ENCODE measurements at places on chromosomes 6 and 20.

DNA sequence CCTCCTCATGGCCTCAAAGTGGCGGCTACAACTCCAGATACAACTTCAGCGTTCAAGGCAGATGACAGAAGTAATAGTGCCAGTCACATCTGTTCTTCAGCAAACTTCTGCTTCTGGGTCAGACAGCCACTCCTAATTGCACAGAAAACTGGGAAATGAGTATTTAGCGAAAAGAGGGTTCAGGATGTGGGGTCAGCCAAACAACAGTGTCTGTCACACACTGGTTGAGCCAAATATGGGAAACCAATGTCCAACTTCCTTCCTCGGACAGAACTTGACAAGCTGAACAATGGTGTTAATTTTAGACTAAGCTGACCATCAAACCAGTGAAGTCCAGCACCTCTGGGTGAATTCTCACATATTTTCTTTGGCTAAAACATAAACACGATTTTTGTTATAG lies 22.1 kb downstream of the NUDT3 start:
- no peak for DNase-seq

GRCh38 chr6:78999737-79000136 lies 78.3 kb downstream of the PHIP start:
- no peak for DNase-seq

DNA sequence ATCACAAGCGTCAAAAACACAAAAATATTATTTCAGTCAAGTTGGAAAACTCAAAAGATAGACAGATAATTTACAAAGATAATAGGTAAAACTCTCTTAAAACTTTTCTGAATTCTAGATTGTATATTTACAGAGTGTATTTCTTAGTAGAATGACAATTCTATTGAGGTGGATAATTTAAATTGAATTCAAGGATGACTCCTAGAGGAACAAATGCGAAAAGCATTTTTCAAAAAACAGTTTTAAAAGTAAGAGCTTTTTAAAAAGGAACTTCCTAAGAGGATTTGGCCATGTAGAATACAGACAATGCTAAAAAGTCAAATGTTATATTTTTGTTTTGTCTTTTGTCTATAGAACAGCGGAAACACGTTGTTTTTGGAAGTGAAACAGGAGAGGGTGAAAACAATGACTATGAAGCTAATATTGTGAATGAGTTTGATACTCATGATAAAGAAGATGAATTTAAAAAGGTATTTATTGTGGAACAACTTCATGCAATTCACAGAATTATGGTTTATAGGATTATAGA lies 90.1 kb downstream of the DNAH8 start:
- DNase-seq, result no peak

DNA sequence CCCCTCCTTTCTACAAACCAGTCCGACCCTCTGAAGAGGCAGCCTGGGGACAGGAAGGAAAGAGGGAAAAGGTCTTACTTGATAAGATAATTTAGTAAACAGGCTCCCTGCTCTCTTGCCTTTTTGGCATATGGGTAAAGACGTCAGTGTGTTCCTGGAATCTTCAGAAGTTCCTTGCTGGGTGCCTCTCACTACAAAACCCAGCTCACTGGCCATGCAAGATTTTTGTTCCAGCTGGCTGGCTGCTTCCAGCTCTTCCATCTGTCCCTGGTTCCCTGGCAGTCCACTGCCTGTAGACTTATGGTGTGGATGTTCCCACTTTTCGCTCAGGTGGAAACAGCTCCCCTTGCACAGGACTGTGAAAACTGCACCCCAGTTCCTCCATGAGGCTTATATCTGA lies 57.4 kb downstream of the MOCS1 start:
- no peak for DNase-seq

GRCh38 chr6:112659912-112660311 lies 312.8 kb downstream of the RFPL4B start:
- DNase-seq, result no peak

DNA sequence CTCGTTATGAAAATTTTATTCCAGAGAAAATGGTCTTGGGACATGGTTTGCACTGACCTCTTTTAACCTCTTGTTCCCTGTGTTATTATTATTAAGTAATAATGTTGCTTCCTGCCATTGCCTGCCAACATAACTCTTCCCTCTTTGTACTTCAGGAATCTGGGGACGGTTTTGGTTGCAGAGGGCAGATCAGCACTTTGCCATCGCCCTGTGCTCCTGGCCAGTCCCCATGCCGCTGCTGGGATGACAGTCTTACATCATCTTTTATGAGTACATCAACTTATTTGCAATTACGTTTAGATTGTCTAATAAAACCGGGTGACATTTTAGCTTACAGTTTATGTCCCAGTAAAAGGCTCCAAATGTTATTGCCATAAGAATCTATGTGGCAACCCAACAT lies 157.2 kb downstream of the CDH26 start:
- no peak for DNase-seq

Data from A549 (cell line).